T-cell (primary cell): ENCODE measurements at places on chromosomes 4 and X. TPM values are rescaled to one million over a fixed set of nuclear protein-coding genes. Genes with fewer than 3 reads are reported as not detected.

ALPK1 gene
- total RNA-seq = 9.3 TPM

DNA sequence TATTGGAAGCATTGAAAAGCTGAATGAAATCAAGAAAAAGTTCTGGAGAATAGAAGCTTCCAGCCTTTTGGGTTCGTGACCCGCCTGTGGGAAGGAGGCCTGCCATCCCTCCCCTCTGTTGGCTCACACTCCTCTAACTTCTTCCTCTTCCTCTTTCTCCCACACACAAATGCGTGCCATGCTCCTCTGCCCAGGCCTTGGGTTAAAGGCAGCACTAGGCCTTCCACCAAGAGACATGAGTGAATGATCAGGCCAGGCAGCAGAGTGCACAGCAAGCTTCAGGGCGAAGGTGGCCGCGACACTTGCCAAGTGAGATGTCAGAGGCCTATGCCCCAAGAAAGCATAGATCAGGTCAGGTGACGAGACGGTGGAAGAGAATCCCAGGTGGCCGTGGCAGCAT lies 38.4 kb downstream of the FAM193A start:
- DNase-seq = no peak

DNA sequence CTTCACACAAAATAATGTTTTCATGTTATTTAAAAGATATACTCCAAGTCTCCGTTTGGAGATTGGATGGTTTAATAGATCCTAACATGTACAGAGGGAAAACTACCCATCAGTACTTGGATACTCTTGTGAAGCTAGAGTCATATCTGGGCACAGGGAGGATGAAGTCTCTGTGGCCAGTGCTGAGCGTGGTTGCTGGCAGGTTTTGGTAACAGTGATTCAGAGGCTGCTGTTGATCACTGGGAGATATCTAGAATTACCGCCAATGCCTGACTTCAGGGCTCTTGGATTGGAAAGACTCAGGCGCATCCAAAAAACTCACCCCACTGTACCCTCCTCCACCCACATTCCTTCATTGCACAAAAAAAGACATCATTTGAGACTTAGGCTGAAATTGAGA lies 107.2 kb upstream of the PGRMC2 start:
- no peak for DNase-seq

- DNase-seq = no peak
Measured at GRCh38 chr4:181599134-181599533, 644.1 kb upstream of the TENM3 start.

- no peak for DNase-seq
Measured at GRCh38 chr4:73676861-73677323, 56.7 kb upstream of the RASSF6 start.

MAGEA3 gene
- total RNA-seq = 0.28 TPM

GRCh38 chr4:28730304-28730703 lies 1869.7 kb downstream of the STIM2 start:
- no peak for DNase-seq

DNA sequence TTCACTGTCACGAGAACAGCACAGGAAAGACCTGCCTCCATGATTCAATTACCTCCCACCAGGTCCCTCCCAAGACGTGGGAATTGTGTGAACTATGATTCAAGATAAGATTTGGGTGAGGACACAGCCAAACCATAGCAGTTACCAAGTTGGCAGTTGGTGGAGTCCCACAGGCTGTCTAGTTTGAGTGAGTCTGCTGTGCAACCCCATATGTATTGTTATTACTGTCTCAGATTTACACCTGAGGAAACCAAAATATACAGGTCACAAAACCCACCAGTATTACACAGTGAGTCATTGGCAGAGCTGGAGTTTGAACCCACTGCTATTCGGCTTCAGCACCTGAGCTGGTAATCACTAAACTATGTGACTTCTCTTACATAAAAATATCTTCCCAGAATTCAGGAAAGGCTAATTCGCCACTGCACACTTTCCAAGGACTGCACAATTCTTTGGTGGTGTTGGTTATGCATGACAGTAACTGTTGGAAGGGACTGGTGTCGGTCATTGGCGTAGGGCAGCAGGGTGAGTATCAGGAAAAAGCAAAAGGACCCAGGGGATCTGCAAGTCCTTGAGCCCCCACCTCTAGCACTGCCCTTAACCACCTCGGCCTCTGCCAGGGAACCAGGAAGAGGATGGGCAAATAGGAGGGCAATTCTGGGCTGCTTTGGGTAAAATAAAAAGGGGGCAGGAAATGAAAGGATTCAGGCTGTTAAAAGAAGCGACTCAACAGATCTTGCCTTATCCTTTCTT lies 110.1 kb downstream of the USP46 start:
- DNase-seq = no peak

- no peak for DNase-seq
Measured at GRCh38 chr4:114385195-114385985, 213.2 kb upstream of the UGT8 start.

GRCh38 chrX:37454537-37455285 lies 105.5 kb downstream of the PRRG1 start:
- no peak for DNase-seq

DNA sequence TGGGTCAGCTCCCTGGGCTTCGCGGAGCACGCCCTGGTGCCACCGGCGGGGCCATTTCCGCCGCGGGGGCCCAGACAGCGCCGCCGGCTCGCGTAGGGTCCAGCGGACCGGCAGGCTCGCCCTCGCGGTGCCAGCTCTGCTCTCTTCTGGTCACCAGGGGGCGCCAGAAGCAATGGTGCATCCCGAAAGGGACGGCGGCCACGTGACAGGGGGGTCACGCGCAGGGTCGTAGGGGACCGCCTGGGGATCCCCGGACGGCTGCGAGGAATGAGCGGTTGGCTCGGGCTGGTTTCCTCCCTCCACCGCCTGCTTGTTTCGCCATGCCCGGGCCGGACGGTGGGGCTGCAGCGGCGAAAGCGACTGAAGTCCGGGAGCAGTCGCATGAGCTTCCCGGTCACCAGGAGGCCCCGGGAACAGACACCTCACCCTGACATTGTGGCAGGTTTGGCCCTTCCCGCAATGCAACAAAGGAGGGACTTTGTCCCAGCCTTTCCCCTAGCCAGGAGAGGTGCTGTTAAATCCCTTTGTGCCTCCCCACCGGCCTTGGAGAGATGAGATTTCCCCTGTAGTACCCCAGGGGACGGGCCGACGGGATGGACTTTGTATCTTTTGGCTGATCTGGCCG lies 15.8 kb downstream of the ZCCHC12 start:
- no peak for DNase-seq

- no peak for DNase-seq
Measured at GRCh38 chr4:8555716-8556115, 24.5 kb upstream of the GPR78 start.

- no peak for DNase-seq
Measured at GRCh38 chr4:108227923-108228322, 59.2 kb upstream of the LEF1 start.

GRCh38 chrX:22247169-22247568 lies 25.5 kb upstream of the CBLL2 start:
- no peak for DNase-seq

- no peak for DNase-seq
Measured at GRCh38 chrX:37862851-37863250, 15.5 kb upstream of the DYNLT3 start.
